Neural crest cell (in vitro differentiated cells): ENCODE measurements at places on chromosomes 3 and 15.

GRCh38 chr15:26143221-26143620 is 280.1 kb upstream of the ATP10A start:
- DNase-seq, result no peak

DNA sequence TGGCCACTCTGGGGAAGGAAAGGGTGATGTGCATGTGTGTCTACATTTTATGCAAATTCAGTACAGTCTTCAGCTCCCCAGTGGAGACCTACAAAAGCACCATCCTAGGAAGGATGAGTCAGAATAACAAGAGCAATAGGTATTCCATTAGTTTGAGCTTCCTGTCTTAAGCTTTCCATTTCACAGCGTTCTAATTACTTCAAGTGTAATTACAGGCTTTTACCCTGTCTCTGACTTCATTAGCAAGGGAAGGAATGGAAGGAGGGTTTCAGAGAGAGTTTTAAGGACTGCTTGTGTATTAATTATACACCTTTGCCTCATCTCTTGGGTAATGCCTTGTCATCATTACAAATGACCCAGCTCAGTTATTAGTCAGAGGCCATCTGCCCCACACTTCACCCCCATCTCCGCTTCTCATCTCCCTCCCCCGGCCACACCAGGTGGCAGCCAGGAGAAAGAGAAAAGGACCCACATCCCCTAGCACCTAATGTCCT is 202.8 kb upstream of the MRPL3 start:
- no peak for DNase-seq

- DNase-seq, result no peak
Observed at GRCh38 chr3:106703524-106703923, 673.7 kb upstream of the CCDC54 start.

DNA sequence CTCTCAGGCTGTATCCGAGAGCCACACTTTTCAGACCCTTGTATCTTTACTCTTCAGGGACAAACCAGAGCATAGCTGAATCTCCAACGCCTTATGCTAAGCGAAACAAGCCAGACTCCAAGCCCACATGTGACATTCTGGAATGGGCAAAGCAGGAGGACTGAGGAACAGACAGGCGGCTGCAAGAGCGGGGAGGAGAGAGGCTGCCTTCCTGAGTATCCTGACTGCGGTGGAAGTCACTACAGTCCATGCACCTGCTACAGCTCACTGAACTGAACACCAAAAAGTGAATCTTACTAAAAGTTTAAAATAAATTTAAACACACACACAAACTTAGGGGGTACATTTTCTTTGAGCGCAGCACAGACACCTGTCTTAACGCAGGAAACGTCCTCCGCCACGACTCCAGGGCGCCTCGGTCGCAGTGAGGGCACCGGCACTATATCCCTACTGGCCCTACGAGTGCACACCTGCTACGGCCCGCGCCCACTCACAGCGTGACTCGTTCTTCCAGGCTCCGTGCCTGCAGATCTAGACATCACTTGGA is 1.4 kb downstream of the CYFIP1 start:
- DNase-seq, result no peak

- DNase-seq, result no peak
Observed at GRCh38 chr3:6282918-6283317, 578.0 kb upstream of the GRM7 start.

GRCh38 chr3:45659661-45660566 is 29.3 kb upstream of the SACM1L start:
- DNase-seq, result peak; percentile 73

GRCh38 chr15:90571063-90571541 is 41.4 kb downstream of the CRTC3 start:
- no peak for DNase-seq

- no peak for DNase-seq
Observed at GRCh38 chr3:57048052-57048671, 12.3 kb upstream of the SPATA12 start.

DNA sequence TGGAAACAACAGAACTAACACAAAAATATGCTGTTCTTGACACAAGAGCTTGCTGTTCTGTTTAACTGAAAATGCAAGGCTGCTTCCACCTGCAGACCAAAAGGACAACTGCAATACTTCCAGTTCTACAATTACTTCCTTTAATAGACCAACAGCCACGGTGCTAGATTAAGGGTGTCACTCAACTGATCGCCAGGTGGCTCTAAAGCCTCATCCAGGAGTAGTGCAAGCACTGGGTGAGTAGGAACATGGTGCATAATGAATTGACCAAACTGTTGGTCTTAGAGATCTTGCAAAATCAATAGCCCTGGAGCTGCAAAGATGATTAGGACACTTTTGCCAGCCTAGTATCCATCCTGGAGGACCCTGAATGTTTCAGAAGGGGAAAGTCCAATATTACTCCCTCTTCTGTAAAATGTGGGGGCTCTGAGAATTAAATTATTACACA is 3.6 kb upstream of the CLDN16 start:
- no peak for DNase-seq

DNA sequence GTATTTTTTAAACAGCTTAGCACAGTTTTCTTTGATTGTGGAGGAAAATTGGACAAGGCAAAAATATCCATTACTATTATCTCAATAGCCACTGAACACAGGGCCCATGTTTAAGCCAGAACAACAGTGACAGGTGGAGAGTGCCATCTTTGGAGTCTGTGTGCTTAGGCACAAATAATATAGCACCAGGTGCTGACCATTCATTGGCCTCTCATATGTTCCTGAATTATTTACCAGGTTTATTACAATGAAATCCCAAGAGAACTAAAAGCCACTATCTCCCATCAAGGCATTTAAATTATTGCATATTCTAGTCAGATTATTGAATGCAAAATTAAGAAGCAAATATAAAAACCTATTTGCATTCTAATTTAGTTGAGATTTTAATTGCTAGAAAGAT is 39.6 kb downstream of the GPR156 start:
- DNase-seq, result no peak

GRCh38 chr3:144403040-144403457 is 431.4 kb downstream of the DIPK2A start:
- no peak for DNase-seq

DNA sequence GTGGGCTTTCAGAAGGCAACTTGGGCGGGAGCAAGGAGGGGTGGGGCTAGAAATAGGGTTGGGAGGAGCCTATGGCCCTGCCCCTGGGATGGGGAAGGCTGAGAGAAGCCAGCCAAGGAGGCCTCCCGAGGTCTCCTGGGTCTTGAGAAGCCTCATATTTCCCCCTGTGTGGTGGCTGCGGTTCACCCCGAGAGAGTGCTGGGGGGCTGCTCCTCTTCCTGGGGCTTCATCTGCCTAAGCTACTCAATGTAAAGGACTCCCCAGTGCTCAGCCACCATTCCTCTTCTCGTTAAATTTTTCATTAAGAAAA is 174.3 kb downstream of the SMAD6 start:
- DNase-seq, result no peak

DNA sequence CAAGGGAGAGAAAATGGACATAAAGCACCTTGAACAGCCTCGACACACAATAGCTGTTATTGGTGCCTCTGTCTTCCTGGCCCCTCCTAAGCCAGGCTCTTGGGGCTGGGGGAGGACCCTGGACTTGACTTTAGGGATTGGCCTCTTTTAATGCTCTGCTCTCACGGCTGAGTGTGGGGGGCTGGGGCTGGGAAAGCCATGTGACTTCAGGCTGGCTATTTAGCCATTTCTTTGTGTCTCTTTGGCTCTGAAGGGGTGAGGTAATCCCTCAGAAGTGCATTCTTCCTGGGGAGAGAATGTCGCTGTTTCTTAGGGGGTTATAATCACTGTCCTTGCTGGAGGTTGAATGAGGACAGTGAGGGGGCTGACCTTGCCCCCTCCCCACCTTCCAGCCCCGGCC is 26.2 kb downstream of the MAGEF1 start:
- DNase-seq, result no peak

GRCh38 chr15:68819495-68820294 is 1.0 kb downstream of the ANP32A start:
- DNase-seq, result peak; percentile 39

GRCh38 chr3:186540835-186541226 is 3.3 kb downstream of the CRYGS start:
- DNase-seq, result no peak

DNA sequence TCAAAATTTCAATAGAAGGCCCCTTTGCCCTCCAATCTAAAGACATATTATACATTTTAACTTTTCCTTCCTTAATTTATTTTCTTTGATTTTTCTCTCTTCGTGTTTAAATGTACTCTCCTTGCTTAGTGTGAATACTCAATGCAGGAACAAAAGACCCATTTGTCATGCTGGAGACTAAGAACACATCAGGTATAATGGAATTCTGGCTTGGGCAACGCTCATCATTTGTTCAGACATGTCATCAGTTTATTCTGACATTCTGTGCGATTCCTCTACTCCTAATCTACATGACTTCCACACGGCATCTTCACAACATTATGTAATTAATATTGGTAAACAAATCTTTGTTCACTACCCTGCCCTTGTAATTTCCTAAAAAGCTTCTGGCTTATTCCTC is 136.6 kb upstream of the LRRN1 start:
- no peak for DNase-seq

- DNase-seq, result no peak
Observed at GRCh38 chr3:9061634-9062033, 98.4 kb upstream of the RAD18 start.

- no peak for DNase-seq
Observed at GRCh38 chr15:39447346-39447745, 133.5 kb upstream of the THBS1 start.

DNA sequence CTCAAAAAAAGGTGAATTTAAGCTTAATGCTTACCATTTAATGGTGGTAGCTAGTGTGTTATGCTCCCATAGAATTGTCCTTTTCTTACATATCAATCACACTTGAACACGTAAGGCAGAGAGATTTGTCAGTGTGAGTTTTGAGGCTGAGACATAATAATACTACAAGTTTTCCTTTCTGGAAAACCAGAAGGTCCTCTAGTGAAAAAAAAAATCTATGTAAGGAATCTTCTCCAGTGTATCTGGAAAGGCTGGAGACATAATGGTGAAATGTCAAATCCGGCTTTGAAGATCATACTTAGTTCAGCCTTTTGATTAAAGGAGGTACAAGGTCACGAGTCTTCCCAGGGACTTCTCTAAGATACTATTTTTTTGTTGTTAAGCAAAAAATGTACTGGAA is 3.4 kb downstream of the TSC22D2 start:
- DNase-seq, result no peak

- DNase-seq, result peak; percentile 66
Observed at GRCh38 chr15:40929660-40930429, 705 bp downstream of the DLL4 start.

DNA sequence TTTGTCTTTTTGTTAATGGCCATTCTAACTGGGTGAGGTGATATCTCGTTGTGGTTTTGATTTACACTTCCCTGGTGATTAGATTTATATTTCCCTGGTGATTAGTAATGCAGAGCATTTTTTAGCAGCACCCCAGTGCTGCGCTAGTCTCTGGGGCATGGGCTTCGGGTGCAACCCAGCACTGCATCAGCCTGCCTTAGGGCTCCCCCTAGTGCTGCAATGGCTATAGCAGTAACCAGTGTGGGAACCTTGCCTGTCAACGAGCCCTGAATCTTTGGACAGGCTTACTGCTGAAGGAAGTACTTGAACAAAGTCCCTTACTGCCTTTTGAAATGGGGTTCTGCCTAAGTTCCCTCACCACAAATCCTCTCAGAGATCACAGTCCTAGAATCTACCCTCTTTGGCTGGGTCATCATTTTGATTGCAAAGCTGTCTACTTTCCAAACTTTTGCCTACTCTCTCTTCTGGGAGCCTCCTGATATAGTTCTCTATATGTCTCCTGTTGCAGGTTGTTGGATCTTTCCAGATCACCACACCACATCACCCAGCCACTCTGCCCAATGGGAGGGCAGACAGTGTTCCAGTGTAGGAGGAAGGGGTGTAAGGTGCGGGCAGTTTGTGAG is 79.2 kb upstream of the CCNL1 start:
- peak; percentile 68 for DNase-seq

DNA sequence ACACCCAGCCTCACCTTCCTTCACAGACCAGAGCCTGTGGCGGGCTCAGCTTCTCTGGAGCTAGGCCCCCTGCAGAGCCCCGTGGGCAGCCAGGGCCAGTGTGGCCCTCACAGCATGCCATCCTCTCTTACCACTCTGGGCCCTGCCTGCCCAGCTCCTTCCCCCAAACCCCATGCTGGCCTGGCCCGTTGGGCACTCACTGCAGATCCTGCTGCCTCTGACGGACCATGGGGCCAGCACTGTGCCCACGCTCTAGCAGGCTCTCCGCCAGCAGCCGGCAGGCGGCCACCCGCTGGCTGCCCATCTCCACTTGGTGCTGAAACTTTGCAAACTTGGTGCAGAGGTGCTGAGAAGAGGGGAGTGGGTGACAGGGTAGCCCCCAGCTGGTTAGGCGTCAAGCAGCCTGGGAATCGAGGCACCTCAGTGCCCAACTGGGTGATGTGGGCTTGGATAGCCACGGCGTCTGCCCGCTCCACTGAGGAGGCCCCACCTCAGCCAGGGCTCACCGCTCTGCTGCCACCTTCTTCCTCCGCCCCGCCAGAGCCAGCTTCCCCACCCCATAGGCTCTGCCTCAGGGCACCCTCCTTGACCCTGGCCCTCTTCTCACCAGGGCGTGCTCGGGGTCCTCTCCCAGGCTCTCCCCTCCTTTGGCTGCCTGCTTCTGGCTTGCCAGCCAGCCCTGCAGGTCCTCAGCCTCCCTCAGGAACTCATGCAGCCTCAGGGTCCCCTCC is 22.5 kb downstream of the SPTBN5 start:
- DNase-seq, result no peak

- DNase-seq, result peak; percentile 47
Observed at GRCh38 chr3:186307594-186308221, 54.3 kb downstream of the DGKG start.

- no peak for DNase-seq
Observed at GRCh38 chr3:125186800-125187598, 25.5 kb downstream of the SLC12A8 start.

DNA sequence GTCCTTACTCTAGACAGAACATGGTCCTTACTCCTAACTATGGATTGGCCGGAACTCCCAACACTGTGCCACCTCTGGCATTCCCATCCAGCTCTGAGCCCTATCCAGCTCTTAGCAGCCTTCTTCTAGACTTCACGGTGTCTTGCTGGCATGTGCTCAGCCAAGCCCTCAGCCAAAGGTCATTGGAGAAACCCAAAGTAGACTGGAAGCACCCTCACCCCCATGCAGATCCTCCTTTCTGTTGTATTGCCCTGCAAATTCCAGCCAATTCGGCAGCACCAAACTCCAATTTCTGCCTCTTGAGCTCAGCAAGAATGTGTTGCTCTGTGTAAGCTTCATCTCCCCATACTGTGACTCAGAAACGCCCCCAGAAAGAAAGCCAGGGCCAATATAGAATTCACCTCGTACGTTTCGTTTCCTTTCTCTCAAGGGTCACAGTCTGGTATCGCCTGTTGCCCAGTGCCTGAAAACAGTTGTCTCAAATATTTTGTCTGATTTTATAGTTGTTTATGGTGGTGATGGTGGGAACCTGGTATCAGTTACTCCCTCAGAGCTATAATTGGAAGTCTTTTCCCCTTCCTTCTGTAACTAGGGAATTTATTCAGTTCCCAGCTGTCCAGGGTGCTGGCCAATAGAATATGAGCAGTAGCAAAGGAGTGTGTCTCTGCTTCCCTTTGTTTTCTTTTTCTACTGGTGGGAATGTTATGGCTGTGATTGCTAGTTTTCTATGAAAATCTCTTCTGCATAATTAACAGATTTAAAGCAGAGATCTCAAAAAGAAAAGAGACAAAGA is 28.4 kb upstream of the EPHB3 start:
- DNase-seq, result no peak

- no peak for DNase-seq
Observed at GRCh38 chr15:34780725-34781124, 14.6 kb downstream of the ACTC1 start.
